C1 segment of cervical spinal cord (tissue), 14 donors: ENCODE measurements at places on chromosomes 7 and 10.
A peak's percentile ranks its signal among the peaks of the same experiment; 100 is the strongest.

GRCh38 chr7:149714081-149714909 is 59.1 kb downstream of the ZNF467 start:
- peak; percentile 81 for DNase-seq

- no peak for DNase-seq
These were observed 213.2 kb upstream of the MDFIC start for GRCh38 chr7:114708646-114709045.

DNA sequence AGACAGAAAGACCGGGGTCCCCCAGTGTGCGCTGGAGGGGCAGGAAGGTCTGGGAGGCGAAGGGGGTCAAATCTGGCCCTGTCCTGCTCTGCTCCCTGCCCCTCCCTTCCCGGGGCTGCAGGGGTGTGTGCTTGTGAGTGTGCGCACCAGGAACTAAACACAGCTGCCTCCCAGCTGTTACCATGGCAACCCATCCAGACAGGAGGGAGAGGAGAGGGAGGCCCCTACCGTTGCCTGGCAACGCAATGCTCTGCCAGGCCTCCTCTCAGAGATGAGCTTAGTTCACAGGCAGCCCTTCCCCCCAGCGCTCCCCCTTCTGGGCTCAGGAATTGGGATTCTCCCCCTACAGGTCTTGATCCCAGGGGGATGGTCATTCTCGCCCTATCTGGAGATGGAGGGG is 6.1 kb downstream of the NYAP1 start:
- peak; percentile 65 for DNase-seq

- DNase-seq, result no peak
These were observed 9.6 kb downstream of the GRID1 start for GRCh38 chr10:86357041-86357440.

DNA sequence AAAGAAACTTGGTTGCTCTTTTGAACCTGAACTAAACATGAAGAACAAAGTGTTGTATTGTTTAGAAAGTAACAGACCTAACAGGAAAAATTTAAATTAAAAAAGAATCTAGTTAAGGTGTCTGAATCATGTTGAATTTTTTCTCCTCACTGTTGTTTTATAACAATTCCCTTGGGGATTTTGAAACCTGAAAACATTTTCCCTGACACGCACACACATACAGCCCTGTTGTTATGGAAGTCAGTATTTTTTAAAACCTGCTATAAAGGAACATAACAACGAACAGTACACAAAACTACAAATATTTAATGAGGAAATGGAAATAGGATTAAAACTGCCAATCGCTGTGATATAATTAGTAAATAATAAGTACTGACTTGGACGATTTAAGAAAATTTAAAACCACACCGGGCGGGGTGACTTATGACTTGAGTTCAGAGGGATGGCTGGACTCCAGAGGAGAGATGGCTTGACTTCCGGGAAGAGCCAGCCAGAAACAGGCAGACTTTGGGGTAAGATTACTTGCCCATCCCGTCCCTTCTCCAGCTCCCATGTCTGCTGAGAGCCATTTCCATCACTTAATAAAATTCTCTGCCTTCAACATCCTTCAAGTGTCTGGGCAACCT is 16.2 kb upstream of the SPOCK2 start:
- DNase-seq, result no peak

DNA sequence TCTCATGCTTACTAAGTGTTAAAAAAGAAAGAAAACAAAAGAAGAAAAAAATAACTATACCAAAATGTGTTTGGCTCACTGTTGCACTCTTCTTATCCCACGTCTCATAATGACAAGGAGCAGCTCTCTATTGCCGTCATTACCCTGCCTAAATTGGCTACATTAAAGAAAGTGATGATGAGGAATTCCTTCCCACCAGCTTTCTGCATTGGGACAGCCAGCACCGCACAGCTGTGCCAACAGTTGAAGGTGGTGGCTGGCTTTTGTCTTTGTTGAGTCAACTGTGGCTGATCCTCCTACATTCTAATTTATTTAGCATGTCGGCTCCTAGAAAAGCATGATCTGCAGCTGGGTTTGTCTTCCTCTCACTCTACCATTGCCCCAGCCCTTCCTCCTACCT is 751.8 kb downstream of the KCNMA1 start:
- no peak for DNase-seq
